CD4-positive, alpha-beta T cell treated with Interleukin-17A for 1 hour (primary cell): ENCODE measurements at places on chromosomes 11 and 22.
A peak's percentile ranks its signal among the peaks of the same experiment; 100 is the strongest.

DNA sequence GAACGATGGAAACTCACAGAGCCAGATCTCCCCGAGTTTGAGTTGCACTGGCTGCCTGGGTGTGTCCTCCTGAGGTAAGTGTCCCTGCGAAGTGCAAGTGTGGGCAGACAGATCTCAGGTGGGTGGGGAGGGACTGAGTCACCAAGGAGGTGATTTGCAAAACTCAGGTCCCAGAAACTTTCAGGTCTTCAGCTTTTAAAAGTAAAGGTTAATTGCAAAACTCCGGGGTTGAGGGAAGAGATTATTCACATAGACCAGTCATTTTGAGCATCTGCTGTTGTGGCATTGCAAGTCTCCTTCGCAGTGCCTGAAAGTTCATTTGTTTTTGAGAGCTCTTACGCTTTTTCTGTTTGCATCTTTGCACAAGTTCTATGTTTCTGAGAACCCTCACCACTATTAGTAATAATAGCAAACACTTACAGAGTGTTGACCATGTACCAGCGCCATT lies 7.1 kb downstream of the CD44 start:
- DNase-seq = peak; percentile 67

- no peak for DNase-seq
These were observed 78.2 kb downstream of the YAP1 start for GRCh38 chr11:102188488-102188887.

DNA sequence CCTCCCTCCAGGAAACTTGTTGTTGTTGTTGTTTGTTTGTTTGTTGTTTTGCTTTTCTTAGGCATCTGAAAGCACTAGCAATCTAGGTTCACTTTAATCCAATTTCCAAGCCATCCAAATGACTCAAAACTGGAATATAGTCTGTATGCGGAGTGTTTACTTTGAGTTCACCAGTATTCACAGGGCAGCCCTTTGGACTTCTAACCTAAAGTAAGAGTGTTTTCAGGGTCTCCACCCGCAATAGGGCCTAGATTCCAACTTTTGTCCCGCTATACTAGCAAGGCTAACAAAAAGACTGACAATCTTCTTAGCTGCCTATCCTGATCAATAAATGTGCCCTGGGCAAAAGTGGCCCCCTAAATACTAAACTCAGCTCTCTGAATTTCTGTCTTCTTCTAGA lies 13.6 kb downstream of the PGM2L1 start:
- DNase-seq = no peak

DNA sequence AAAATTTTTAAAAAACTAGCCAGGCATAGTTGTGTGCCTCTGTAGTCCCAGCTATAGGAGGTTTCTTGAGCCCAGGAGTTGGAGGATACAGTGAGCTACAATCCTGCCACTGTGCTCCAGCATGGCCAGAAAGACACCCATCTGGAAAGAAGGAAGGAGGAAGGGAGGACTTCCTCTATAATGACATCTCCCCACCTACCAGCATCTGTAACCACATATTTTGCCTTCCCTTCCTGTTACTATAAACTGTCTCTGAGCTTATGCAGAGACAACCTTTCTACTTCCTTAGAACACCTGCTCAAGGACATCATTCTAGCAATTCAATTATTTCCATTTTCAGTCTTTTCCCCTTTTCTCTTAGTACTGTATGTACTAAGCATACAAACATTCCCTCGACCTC lies 2.2 kb upstream of the NUP160 start:
- DNase-seq = peak; percentile 25

DNA sequence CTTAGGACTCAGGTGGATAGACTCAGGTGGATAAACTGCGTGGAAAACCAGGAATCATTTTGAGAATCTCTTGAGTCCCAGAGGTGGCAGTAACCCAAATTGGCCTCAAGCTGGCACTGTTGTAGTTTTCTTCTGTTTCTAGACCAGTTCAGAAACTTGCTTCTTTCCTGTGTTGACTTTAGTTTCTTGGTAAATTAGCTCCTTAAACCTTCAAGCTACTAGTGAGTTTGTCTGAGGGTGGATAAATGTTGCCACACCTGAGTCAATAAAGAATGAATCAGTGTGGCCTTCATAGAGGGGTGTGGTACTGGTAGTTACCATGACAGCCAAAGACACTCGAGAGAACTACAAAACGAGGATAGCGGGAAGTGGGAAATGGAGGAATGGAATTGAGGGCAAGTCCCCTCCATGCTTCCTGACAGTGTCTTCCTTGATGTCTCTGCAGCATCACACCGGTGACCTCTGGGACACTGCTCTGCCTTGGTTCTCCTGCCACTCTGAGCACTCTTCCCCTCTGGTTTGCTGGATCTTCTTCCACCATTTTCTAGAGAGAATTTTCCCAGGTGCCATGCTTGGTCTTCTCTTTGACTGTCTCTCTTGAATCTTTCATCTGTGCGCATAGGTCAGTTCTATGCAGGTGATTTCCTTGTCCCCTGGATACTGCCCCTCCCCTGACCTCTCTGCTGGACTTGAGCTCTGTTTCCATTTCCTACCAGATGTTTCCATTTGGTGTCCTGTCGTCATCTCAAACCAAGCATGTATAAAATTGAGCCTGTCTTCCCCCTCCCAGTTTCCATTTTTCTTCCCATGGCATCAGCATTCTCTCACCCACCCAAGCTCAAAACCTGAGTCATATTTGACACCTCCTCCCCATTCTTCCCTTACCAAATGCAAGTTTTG lies 7.2 kb downstream of the POLD4 start:
- peak; percentile 49 for DNase-seq

- no peak for DNase-seq
These were observed 401.0 kb downstream of the TBC1D22A start for GRCh38 chr22:47163481-47163855.

GRCh38 chr22:19060356-19061009 lies 61.7 kb downstream of the DGCR2 start:
- no peak for DNase-seq

DNA sequence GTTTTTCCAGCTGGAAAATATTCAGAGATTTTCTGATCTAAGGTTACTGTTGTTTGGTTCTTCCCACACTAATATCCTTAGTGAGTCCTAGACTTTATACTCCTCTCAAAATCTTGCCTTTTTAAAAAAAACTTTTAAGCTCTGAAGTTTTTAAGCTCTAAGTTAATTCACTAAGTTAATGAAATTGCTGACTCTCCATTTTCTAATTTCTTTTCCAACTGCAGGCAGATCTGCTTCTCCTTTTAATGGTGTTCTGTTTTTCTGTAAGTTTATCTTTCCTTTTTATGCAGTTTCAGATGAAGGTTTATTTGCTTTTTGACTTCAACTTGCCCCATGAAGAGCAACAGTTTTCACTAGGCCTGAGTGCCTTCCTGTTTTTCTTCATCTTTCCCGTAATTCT lies 125.8 kb upstream of the ARHGAP42 start:
- DNase-seq = no peak

GRCh38 chr11:122634501-122634900 lies 21.0 kb upstream of the UBASH3B start:
- no peak for DNase-seq

DNA sequence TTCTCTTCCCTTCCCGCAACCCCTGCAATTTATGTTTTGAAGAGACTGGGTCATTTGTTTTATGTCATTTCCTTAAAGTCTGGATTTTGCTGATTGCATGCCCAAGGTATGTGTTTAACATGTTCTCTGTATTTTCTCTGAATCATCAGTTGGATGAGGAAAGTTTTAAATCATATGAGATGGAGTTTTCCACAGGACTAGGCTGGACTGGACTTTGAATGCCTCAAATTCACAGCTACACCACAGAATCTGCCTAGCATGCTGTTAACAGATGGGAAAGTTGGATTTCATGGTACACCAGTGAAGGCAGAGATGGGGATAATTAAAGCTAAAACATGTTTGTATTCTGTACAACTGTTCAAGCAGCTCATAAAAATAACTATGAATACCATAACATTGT lies 62.6 kb downstream of the CWC15 start:
- no peak for DNase-seq

DNA sequence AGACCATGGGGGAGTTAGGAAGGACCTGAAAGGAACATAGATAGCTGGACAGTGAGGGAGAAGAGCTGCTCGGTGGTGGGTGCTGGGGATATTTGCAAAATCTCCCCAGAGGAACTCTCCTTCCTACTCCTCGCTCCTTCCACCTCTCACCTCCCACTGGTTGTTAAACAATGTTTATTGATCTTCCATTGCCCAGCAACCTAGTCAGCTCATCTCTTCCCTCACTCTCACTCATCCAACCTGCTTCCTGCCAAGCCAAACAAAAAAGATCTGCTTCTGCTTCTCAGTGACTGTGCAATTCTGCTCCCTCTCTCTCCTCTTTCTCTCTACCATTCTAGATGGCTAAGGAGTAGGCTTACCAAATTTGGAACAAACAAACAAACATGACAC lies 115.0 kb downstream of the SLC1A2 start:
- DNase-seq = peak; percentile 32

DNA sequence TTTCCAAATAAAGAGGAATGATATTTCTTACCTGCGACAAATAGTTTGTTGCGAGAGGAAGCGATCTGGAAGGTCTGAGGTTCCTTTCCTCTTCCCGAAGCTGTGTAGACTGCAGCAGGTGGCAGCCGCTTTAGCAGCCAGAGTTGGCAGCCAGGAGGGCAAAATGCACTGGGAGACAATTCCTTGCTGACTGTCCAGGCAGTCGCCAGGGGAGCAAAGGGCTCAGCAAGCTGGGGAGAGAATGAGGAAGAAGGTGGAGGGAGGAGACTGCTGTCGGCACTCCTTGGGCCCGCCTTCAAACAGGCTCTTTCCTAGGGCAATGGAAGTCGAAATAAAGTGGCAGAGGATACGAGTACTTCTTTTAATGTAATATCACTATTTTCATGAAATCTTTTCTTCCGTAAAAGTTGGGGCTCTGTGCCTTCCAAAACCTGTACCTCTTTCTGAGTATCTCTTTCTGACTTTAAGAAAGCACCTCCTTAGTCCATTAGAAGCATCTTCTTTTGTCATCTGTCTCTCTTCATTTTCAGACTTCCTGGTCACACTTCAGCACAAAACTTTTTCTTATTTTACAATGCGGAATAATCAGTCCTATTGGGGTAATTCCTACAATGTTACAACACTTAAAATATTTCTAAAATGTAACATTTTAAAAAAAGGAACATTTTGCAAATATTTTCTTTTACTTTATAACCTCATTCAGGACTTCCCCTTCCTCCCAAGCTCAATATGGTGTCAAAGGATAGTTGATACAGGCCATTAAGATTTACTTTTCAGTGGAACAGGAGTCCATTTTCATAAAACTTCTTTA lies at the start of gene IL18:
TSS of gene IL18 (minus strand) at position 220 of the 811 bp plus-strand sequence. CDS start 9,041 bp downstream, outside the sequence.
- no peak for DNase-seq

GRCh38 chr11:108838792-108839105 lies 173.9 kb downstream of the DDX10 start:
- DNase-seq = no peak

DNA sequence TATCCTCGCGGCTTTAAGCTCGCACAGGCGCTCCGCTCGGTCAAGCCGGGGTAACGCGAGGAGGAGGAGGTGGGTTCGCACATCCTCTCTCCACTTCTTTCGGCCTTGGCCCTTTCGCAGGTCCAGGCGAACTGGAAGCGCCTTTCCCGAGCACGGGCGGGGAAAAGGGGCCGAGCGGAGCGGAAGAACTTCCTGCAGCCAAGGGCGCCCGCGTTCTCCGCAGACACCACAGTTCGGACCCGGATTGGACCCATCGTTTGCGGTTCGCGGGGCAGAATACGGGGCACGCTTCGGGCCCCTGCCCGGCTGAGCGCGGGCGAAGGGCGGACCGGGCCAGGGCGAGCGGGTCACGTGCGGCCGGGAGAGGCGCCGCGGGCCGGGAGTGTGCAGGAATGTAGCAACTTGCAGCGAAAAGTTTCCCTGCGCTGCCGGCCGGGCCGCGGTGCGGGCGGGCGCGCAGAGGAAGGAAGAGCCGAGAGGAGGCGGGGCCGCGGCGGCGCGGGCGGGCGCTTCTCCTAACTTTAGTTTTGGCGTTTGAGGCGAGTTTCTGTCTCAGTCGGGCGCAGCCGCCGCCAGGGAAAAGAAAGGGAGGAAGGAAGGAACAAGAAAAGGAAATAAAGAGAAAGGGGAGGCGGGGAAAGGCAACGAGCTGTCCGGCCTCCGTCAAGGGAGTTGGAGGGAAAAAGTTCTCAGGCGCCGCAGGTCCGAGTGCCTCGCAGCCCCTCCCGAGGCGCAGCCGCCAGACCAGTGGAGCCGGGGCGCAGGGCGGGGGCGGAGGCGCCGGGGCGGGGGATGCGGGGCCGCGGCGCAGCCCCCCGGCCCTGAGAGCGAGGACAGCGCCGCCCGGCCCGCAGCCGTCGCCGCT lies at the start of gene YAP1:
TSS of gene YAP1 (plus strand) at position 552 of the 865 bp plus-strand sequence. CDS start 402 bp downstream, outside the sequence.
- DNase-seq = peak; percentile 61

DNA sequence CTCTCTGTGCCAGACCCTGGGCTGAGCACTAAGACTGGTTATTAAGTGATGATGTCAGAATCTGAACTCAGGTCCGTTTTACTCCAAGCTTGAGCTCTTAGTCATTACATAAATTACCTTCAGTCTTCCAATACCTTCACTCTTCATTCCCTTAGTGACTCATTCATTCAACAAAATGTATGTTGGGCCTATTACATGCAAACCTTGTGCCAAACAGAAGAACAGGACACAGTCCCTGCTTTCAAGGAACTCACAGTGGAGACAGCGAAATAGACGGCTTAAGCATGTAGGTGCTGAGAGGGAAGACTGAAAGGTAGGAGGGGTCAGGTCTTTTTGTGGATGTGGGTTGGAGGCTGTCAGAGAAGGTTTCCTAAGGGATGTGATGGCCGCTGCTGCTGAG lies 3.3 kb downstream of the KCTD14 start:
- DNase-seq = no peak

GRCh38 chr11:117230286-117230961 lies 1.4 kb downstream of the PCSK7 start:
- peak; percentile 75 for DNase-seq

GRCh38 chr11:29135504-29135903 lies 881.3 kb downstream of the KCNA4 start:
- DNase-seq = no peak
